ENCODE measurements at places on chromosomes 12 and 14. TPM values are rescaled to one million over a fixed set of nuclear protein-coding genes. Genes with fewer than 3 reads are reported as not detected.

Gene IL23A
- total RNA-seq: not detected

Gene BBOF1
- 23.9 TPM for total RNA-seq

Gene GALC
- total RNA-seq: 35.1 TPM

Gene PELI2
- total RNA-seq: 15.9 TPM

Gene RPGRIP1
- 0.48 TPM for total RNA-seq

Gene OLR1
- 1.2 TPM for total RNA-seq

Gene DPF3
- total RNA-seq: 2.2 TPM
